Right lung (tissue), 10 donors: ENCODE measurements at places on chromosomes 4 and X. TPM values are rescaled to one million over a fixed set of nuclear protein-coding genes. Genes with fewer than 3 reads are reported as not detected.

DNA sequence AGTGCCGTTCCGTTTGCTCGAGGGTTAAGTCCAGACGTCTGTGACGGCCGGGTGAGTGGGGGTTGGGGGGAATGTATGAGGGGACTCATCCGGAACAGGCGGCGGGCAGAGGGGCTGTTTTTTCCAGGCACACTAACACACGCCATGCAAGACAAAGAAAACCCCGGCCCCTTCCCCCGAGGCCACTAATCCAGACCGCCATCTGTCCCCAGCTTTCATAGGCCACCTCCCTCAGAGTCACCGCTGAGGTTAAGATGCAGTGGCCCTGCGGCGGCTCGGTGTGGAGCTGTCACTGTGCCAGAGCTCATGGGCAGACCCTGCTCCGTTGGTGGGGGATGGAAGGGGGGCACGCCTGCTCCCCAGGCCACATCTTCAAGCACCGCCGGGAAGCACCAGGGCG lies 34.1 kb downstream of the SORCS2 start:
- DNase-seq: no peak

GRCh38 chr4:121041307-121042090 lies 30.8 kb downstream of the NDNF start:
- DNase-seq: no peak

DNA sequence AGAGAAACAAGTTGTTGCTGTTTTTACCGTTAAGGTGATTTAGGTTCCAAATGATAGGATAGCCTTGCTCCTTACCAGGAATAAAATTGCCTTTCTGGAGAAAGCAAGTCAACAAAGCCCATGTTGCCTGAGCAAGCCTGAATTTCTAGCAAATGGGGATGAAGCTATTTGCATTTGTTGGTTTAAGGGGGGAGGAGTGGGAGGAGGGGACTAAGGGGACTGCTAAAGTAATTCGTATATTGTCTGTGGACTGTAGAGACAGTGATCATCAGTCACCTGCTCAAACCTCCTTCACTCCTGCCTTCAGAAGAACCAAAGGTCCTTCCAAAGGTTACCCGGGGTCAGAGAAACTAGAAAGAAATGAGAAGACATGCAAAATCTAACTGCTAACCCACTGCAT lies 65.8 kb downstream of the SCML2 start:
- no peak for DNase-seq

GRCh38 chr4:99207069-99207743 lies 11.8 kb downstream of the ADH6 start:
- DNase-seq: no peak

The HSFX4 gene
- polyA plus RNA-seq: not detected

The GLUD2 gene
- polyA plus RNA-seq: 2.5 TPM

DNA sequence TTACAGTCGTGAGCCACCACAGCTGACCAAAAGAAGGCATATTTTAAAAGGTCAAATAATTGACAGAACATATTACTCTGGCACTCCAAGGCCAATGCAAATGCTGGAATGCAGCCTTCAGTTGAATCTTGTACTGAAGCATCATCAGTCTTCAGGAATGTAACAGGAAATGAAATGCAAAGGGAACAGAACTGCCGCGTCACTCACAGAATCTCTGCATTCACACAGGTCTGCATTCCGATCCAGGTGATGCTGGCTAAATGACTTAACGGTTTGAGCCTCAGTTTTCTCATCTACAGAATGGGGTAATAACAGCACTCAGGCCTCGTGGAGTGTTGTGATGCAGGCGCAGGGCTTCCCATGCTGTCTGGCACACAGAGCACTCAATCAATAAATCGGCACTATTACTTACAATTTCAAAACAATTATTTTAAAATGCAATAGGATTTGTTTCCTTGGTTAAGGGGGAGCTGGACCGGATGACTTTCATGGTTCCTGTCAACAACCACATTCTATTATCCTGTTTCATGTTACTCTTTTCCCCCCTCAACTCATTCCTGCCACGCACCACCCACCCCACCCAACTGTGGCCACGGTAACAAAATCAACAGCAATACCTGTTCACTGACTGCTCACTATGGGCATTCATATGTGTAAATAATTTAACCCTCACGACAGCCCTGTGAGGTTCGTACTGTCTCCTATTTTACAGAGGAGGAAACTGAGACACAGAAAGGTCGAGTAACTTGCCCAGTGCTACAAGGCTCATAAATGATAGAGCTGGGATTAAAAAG lies 32.4 kb downstream of the IGFBP7 start:
- DNase-seq: no peak

DNA sequence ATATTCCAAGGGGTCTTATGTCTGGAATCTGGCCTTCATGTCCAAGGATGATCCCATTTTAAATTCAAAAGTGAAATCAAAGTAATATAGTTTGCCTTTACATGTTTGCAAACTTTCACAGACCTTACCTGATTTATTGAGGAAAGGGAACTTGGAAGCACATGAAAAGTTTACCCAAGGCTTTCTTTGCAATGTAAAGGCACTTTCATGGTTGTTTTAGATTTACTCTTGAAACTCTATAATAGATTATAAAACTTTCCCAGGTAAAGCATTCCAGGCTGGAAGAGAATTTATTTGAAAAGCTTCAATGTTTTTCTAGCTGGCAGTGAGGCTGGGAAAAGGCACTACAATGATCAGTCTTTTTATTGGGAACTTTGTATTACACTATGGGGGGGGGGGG lies 842.8 kb upstream of the DIAPH2 start:
- no peak for DNase-seq

The IGFBP7 gene
- 267 TPM for polyA plus RNA-seq
